ENCODE measurements at places on chromosomes 6 and 20.

- DNase-seq = no peak
These were observed 54.5 kb downstream of the IPCEF1 start for GRCh38 chr6:154301839-154302752.

DNA sequence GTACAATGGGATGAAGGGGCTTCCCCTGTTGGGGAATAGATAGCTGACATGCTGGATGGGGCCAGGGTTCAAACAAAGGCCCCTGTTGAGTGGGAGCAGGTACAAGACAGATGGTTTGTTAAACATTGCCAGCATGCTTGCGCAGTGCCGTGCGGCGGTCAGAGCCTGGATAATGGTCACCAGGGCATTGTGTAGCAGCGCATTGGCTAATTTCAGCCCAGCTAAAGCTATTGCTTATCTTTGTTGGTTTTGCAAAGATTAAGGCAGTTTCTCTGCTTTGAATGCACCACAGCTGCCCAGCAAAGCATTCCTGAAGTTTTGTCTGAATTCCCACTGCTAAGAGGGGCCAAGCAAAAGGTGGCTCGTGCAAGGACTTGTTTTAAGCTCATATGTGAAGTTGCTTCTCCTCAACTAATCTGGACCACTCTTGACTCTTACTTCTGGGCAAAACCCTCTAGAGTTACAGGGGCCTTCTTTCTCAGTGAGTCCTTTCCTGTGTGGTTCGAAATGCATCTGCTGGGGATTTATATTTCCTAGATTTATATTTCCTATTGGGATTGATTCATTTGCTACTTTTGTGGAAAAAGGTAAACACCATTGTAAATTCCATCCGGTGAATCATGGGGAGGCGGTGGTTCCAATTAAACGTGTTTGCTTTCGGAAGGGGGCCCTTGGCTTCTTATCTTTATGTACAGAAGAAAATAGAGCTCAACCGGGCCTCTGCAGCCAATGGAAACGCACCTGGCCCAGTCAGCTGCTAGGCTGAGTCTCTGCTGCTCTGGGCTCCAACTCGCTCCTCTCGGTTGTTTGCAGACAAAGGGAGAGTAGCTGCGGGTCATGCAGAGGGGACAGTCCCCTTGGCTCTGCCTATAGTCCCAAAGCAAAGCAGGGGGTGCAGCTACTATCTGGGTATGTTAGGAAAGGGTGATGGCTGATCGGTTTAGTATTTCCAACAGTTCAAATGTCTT is 72.1 kb downstream of the FOXA2 start:
- no peak for DNase-seq

GRCh38 chr6:55064711-55065420 is 109.4 kb upstream of the HCRTR2 start:
- no peak for DNase-seq

- DNase-seq = no peak
These were observed 44.2 kb upstream of the ESR1 start for GRCh38 chr6:151763303-151763702.

DNA sequence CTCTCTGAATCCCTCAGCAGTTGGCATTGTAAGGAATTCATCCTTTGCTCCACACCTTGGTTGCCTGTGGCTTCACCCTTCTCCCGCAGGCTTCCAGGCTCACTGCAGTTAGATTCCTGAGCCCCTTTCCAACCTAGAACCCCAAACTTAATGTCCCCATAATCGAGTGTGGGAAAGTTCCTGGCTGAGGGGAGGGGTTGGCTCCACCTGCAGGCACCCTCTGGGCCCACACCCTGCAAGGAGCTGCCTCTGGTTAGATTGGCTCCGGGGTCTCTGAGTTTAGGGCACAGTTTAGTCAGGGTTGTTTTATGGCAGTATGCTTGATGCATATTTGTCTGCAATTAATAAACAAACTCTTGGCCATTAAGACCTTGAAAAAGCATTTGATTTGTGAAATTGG is 63.4 kb downstream of the MTHFD1L start:
- no peak for DNase-seq

- peak; percentile 23 for DNase-seq
These were observed 16.3 kb upstream of the SMAP1 start for GRCh38 chr6:70651326-70651905.

GRCh38 chr20:56187534-56188165 is 60.9 kb upstream of the MC3R start:
- DNase-seq = no peak

DNA sequence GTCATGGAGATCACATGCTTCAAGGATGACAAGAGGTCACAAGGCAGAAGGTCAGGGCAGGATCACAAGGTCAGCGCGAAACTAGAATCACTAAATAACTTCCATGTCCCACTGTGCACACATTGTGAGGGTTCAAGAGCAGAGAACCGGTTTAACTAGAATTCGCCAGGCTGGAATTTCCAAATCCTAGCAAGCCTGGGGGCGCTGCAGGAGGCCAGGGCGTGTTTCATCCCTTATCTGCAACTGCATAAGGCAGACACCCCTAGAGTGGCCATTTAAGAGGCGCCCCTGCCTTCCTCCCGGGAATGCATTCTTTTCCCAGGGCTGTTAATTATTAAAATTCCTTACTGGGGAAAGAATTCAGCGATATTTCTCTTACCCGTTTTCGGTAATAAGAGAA is 40.2 kb upstream of the SLC22A1 start:
- no peak for DNase-seq

- no peak for DNase-seq
These were observed 9.4 kb upstream of the RAB44 start for GRCh38 chr6:36688063-36688738.

- no peak for DNase-seq
These were observed 280.6 kb upstream of the PRDM1 start for GRCh38 chr6:105805501-105806023.

- DNase-seq = no peak
These were observed 37.6 kb downstream of the SULF2 start for GRCh38 chr20:47747669-47748031.

DNA sequence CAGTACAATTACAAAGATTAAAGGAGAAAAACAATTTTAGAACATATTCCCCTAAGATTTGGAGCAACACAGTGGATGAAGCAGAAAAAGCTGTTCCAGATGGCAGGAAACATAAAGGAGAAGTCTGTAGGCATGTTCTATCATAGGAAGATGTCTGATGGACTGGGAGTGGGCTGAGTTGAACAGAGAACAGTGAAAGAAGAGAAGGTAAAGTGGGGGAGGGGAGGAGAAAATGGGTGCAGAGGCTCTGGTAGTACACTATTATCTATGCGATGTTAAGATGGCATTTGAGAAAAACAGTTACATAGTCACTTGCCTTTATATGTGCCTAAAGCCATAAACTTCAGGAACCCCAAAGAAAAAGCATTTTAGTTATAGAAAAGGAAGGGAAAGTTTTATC is 4.2 kb upstream of the PHIP start:
- DNase-seq = no peak

DNA sequence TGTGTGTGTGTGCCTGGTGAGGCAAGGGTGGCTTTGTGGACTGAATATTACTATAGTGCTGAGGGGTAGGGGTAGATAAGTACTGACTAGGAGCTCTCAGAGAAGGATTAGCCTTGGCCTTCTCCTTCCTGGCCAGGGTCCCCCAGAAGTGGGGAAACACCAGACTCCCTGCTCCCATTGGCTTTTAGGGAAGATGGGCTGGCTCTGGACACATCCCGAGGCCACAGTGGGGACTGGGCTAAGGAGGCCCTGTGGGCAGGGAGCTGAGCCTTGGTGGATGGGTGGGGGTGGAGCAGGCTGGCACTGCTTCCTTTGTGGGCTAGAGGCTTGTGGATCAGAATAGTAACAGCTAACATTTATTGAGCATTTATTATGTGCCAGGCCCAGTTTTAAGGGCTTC is 3.1 kb downstream of the EPB41L1 start:
- no peak for DNase-seq
